ENCODE measurements at places on chromosomes 2 and 18.

DNA sequence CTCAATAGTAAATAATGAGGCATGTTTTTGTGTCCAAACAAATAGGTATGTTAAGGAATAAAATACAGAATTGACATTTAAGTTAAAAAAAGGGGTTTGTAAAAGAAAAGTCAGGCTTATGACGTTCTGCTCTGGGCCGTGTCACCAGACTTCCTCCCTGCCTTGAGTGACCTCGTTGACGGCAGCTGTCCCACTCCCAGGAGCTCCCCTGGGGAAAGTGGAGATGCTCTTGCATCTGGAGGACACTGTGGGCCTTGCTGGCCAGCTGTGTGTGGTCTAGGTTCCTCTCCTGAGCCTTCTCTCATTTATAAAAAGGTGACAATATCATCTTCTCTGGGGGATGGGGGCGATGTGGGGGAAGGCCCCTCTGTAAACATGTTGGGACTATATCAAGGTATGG lies 196.2 kb downstream of the CLIP4 start:
- no peak for ATAC-seq

- ATAC-seq = no peak
These were observed 31.4 kb downstream of the SOWAHC start for GRCh38 chr2:109645412-109646184.

DNA sequence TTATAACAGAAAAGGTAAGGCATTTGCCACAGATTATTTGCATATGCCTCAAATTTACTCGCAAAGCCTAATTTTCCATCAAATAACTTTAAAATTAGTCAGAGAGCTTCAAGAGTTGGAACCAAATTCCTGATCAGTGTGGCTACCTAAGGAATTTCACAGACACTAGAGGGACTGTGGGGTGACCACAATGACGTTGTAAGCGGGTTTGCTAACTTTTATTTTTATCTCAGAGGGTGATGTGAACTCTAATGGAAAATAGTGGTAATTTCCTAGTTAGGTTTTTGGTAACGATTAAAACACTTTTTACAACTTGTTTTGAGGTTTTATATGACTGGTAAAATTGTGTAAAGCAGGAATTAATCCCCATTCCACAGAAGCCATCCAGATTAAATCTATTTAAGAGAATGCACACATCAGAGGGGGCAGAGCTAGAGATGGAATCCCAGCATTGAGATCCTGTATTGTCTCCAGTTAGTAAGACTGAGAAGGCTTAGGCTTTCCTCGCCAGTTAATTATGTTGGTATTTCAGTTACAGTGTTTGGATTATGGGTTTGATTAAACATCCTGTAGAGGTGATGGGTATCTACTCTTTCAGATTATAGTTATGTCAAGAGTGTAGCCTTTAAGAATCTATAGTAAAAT lies 129.0 kb downstream of the GPD2 start:
- ATAC-seq = no peak

- ATAC-seq = peak; percentile 18
These were observed 598 bp upstream of the WBP1 start for GRCh38 chr2:74457549-74458131.

DNA sequence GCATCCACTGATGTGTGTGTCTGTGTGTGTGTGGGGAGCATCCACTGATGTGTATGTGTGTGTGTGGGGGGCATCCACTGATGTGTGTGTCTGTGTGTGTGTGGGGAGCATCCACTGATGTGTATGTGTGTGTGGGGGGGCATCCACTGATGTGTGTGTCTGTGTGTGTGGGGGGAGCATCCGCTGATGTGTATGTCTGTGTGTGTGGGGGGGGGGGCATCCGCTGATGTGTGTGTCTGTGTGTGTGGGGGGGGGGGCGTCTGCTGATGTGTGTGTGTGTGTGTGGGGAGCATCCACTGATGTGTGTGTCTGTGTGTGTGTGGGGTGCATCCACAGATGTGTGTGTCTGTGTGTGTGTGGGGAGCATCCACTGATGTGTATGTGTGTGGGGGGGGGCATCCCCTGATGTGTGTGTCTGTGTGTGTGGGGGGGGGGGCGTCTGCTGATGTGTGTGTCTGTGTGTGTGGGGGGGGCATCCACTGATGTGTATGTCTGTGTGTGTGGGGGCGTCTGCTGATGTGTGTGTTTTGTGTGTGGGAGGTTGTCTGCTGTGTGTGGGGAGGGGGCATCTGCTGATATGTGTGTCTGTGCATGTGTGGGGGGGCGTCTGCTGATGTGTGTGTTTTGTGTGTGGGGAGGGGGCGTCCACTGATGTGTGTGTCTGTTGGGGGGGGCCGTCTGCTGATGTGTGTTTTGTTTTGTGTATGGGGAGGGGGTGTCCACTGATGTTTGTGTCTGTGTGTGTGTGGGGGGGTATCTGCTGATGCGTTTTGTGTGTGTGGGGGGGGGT lies 125.9 kb downstream of the NFATC1 start:
- ATAC-seq = no peak

GRCh38 chr2:141063406-141063805 lies 1067.4 kb downstream of the LRP1B start:
- no peak for ATAC-seq

DNA sequence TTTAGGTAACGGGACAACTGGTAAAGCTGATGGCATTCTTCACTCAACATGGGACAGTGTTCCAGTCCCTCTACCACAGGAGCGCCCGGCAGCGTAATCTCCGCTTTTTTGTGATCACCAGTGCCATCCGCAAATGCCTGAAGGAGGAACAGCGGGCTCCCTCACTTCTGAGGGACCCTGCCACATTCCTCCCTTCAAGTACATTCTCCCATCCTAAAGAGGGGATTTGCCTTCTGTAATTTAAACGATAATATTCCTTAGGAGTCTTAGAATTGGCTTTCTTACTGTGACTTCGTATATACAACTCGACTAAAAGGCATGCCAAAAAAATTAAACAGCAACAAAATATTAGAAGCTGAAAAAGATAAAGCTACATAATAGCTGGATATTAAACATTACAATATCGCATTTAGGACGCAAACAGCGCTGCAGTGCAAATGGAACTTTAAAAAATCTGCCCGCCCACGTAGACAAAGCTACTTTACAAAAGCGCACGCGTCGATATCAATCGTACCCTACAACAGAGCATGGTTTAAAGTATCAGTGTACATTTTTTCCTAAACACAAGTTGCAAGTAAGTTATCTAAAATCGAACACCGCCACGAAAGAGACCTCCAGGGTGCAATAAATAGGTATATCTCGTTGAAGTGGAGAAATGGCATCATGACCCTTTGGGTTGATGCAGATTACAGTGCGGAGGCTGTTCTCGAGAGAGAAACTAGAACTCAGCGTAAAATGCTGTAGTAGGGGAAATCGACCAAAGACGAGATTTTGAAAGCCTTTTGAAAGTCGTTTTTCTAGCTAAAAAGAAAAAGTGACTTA lies 2.3 kb upstream of the VSNL1 start:
- ATAC-seq = no peak

Data from activated CD4-positive, CD25-positive, alpha-beta regulatory T cell treated with anti-CD3 and anti-CD28 coated beads, Interleukin-2, amount 50 U/mL, for 24 hours (primary cell).